Activated CD4-positive, alpha-beta T cell treated with anti-CD3 and anti-CD28 coated beads, Interleukin-2, amount 50 U/mL, for 4 hours (primary cell): ENCODE measurements at places on chromosomes 5 and 9.

GRCh38 chr5:172411484-172412072 lies 42.7 kb downstream of the SH3PXD2B start:
- no peak for DNase-seq

DNA sequence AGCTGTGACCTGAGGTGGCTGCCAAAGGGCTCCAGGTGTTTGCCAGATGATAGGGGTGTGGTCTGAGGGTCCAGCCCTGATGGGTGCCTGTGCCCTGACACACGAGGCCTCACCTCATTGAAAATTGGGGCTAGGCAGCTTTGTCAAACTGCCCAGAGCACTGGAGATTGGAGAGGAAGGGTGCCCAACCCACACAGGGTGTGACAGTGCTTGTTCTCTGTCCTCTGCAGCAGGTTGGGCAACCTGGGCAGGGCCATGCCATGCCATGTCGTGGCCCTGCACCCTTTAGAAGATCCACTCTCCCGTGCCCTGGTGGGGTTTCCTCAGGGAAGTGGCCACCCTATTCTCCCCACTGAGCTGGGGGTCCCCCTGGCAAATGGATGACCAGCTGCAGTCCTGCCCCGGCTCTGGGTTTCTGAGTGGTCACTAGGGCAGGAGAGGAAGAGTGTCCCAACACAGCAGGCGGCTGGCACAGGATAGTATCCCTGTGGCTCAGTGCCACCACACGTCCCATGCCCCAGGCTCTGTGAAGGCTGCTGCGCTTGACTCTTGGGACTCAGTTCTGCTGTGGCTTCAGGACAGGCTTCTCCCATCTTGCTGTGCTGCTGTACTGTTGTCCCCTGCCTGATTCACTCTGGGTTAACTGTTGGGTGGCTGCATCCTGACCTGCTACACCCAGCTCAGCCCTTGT lies 100.8 kb upstream of the PITX1 start:
- DNase-seq: no peak

GRCh38 chr9:98575379-98576346 lies 133.1 kb downstream of the GABBR2 start:
- no peak for DNase-seq

DNA sequence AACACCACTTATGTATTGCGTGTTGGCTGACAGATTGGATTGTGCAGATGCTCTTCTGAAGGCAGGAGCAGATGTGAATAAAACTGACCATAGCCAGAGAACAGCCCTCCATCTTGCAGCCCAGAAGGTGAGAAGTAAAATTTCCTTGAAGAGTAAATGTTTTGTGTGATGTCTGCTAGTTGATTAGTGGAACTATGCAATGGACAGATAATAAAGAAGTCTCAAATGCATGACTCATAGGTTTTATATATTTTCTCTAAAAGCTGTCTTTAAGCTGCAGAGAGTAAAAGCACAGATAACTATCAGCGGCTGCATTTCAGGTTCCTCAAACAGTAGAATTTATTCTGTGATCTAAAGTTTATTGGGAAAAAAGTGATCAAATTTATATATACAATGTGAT lies 27.4 kb downstream of the INVS start:
- DNase-seq: no peak

- DNase-seq: no peak
These were observed 41.9 kb downstream of the HSDL2 start for GRCh38 chr9:112421771-112422222.

DNA sequence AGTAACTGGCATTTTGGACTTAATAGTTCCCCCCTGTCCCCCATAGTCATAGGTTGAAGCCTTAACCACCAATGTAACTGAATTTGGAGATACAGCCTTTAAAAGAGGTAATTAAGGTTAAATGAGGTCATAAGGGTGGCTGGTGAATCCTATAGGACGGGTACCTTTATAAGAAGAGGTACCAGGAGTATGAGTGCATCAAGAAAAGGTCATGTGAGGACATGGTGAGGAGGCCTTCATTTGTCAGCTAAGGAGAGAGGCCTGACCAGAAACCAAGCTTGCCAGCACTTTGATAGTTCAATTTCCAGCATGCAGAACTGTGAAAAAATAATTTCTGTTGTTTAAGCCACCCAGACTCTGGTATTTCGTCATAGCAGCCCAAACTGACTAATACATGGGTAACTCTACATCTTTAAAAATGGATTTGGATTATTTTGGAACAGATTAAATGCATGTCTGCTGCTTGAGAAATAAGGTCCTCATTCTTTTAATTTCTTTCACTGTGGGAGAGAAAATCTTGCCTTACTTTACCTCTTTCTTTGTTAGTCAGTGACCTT lies 9.7 kb downstream of the RASA1 start:
- no peak for DNase-seq
